8988T (cell line): ENCODE measurements at places on chromosomes 16 and 17.
A peak's percentile ranks its signal among the peaks of the same experiment; 100 is the strongest.

GRCh38 chr16:3497771-3498170 is 2.5 kb upstream of the C16orf90 start:
- no peak for DNase-seq

- no peak for DNase-seq
Observed at GRCh38 chr17:72609501-72609900, 483.0 kb downstream of the SLC39A11 start.

GRCh38 chr17:37769050-37769449 is 24.2 kb upstream of the HNF1B start:
- no peak for DNase-seq

DNA sequence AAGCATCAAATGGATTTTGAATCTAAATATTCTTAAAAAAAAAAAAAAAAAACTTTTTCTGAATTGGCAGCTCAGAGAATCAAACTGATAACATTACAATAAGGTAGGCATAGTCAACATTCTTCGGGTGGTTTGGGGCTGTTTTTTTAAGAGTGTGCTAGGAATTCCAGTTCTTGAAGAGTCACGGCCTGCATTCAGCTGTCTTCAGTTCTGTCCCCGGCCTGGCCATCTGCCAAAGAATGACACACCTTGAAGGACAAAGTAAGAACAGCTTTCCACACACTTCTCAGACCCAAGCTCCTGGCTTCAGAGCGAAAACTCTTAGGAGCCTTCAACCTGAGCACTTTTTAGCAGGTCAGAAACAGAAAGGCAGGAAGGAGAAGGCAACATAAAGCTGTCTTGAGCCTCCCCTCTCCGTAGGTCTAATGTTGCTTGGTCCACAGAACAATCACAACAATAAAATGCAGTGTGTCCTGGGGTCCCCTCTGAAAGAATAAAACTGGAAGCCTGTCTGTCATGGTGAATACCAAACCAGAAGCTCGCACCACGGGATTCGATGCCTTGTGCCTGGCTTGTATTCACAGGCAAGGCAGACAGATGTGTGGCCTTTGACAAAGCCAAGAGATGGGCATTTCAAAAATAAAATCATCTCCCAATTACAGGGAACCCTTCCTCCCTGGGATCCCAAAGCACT is 524.4 kb upstream of the ZFHX3 start:
- no peak for DNase-seq

DNA sequence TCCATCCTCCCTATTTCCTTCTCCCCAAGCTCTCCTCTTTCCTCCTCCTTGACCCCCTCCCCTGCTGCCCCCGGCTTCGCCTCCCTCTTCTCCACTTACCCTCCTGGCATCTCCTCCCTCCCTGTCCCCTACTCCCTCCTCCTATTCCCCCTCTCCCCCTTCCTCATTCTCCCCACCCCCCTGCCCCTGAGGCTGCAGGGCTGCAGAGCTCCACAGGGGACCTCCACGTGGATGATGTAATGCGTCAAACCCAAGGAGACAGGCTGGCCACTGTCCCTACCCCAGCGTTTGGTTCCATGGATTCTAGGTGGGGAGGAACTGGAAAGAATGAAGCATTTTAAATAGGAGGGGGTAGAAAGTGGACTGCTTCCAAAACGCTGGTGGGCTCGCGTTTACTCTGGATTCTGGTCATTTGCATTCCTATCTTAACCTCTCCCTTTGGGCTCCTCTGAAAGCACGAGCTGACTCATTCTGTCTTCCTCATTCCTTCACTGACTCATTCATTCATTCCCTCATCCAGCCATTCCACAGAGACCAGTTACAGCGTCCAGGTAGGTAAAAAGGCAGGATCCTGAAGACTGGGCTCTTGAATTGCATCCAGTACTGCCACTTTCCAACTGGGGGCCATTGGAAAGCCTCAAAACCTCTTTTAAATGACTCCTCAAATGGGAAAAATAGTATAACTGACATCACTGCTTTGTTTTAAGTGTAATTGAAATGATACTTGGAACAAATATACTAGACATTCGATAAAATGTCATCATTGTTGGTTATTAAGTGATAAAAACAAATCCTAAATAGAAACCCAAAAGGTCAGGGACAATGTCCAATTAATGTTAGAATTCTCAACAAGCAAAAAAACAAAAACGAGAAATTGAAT is 943 bp upstream of the COTL1 start:
- DNase-seq, result peak; percentile 53

DNA sequence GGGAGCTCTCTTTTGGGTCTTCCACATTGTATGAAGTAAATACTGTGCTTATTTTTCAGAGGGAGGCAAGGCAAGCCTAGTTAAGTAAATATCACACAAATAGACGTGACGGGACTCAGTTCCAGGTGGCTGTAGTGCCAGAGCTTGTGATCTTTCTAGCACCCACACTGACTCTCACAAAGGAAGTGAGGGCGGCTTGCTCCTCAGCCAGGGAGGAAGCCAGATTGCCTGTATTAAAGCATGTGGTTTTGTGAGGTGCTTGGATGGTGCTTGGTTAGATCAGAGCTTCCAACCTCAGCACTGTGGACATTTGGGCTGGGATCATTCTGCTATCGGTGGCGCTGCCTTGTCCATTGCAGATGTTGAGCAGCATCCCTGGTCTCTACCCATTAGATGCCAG is 80.1 kb downstream of the VAT1L start:
- DNase-seq, result no peak

DNA sequence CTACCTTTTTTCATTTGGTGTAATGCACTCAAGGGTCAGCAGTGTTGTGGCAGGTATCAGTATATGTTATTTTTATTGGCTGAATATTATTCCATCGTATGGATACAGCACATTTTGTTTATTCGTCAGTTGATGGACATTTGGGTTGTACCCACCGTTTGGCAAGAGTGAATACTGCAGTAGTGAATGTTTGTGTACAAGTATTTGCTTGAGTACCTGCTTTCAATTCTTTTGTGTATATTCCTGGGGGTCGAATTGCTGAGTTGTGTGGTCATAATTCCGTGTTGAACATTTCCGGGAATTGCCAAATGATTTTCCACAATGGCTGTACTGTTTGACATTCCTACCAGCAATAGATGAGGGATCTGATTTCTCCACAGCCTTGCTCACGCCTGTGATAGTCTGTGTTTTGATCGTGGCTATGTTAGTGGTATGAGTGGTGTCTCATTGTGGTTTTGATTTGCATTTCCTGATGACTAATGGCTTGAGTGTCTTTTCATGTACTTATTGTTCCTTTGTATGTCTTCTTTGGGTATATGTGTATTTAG is 108.4 kb downstream of the OR1D5 start:
- DNase-seq, result no peak

DNA sequence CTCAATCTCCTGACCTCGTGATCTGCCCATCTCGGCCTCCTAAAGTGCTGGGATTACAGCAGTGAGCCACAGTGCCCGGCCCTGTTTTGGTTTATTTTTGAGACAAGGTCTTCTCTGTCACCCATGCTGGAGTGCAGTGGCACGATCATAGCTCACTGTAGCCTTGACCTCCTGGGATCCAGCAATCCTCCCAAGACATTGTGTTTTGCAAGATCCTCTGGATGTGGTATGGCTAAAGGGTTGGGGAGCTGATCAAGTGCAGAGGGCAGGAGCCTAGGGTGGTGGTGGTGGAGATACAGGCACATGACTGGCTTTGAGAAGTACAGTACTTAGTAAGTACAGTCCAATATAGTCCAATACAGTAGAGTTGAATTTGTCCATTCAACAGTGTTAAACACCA is 16.6 kb upstream of the TNS4 start:
- no peak for DNase-seq

- no peak for DNase-seq
Observed at GRCh38 chr16:51831595-51832367, 680.7 kb upstream of the SALL1 start.

DNA sequence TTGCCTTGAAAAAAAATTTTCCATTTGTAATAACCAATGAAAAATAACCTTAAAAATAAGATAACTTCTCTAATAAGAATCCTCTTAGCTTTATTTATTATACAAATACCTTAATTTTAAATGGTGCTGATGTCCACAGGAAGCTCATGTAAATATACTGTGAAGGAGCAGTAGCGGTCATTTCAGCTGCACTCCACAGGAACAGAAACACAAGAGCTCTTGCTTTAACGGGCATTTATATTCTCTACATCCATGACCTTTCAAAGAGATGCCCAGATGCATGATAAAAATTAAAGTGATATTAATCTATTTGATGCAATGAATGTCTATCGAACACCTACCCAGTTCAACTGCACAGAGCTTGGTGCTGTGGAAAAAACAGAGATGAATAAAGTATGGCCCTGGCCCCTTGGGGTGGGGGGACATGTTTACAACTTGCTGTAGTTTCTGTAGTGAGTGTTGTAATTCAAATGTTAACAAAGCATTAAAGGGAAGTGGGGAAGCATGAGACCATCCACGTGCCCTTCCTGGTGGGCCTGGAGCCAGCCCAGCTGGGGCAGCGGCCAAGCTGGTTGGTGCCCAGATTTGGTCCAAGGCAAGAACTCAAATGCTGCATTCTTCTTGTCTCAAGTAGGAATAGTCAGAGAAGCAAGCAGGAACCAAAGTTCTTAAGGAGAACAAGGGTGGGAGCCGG is 47.9 kb downstream of the IQCK start:
- no peak for DNase-seq
